ENCODE measurements at places on chromosomes 4 and X.

DNA sequence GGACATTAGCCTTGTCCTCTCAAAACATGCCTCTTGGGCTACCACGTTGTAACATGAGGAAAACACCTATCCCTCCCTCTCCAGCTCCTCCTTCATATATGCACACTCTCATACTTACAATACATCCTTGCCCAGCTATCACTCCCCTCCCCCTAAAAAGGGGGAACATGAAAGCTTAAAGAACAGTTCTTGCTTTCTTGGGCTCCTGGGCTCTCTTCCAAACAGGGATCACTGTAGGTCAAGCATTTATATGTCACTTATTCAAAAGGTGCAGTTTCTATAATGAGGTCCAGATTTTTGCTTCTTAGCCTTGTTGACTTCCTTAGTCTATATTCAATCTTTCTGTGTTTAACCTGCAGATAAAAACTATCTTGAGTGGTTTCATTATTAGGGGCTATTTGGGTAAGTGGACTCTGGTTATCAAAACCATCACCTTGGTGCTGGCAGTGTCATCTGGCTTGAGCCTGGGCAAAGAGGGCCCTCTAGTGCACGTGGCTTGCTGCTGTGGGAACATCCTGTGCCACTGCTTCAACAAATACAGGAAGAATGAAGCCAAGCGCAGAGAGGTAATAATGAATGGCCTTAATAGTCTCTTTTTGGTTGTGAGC lies 119.4 kb downstream of the AKAP4 start:
- no peak for DNase-seq

- no peak for DNase-seq
Observed at GRCh38 chr4:168453146-168453545, 27.1 kb downstream of the DDX60L start.

- DNase-seq = no peak
Observed at GRCh38 chr4:38562751-38563198, 101.2 kb upstream of the KLF3 start.

DNA sequence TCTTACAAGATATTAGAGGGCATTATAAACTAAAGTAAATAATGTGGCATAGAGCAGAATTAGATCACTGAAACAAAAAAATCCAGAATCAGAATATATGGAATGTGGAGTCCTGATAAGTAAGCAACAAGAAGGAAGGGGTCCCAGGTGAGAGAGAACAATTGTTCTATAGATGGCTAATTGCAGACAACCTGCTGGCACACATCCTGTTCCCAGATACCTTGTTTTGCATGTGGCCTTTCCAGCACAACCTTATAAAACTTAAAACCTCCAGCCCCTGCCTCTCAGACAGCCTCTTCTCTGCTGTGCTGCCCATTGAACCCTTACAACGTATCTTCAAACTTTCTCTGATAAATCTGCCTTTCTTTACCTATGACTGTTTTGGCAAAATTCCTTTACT lies 4.7 kb upstream of the ZNF674 start:
- DNase-seq = no peak

GRCh38 chr4:119592830-119593229 lies 35.8 kb downstream of the PDE5A start:
- no peak for DNase-seq

DNA sequence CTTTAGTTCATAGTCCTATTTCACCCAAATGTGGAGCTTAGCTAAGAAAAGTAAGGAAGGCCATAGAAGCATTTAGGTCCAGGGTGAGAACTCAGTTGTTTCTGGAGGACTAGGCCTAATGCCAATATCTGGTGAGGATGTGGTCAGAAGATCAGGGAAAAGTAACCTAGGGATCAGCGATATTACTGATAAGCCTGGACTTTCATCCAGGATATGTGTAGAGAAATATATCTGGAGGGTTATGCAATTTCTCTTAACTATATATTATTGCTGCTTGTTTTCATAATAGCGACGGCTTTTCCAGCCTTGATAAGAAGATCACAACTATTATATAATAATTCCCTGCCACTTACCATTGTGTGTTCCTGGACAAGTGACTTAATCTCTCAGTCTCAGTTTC lies 81.1 kb downstream of the FRAS1 start:
- DNase-seq = no peak

- DNase-seq = no peak
Observed at GRCh38 chrX:35617836-35618235, 180.3 kb upstream of the MAGEB16 start.

DNA sequence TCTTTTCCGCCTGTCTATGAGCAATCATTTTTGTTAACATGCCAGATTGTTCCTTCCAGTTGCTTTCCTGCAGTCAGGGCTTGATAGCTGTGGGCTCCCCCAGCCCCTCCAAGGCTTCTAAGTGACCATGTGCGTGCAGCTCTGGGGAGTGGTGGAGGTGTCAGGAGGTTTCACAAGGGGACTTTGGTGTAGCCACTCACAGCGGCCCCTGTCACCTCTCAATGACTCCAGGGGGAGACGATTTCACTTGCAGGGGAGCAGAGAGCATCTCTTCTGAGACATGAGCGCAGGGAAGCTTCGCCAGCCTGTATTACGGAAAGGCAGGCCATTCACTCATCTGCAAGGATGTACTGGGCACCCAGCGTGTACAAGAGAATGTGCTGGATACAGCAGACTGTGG lies 3.1 kb upstream of the GPR78 start:
- no peak for DNase-seq

- no peak for DNase-seq
Observed at GRCh38 chr4:82866706-82867385, 24.1 kb downstream of the SEC31A start.

- DNase-seq = no peak
Observed at GRCh38 chr4:177555007-177555574, 112.9 kb upstream of the AGA start.
